ENCODE measurements at places on chromosomes 2 and 18. TPM values are rescaled to one million over a fixed set of nuclear protein-coding genes. Genes with fewer than 3 reads are reported as not detected.

Gene LCT
- not detected for total RNA-seq

Gene TTN
- total RNA-seq, result 4.7 TPM

Gene NT5C1B
- not detected for total RNA-seq

Gene MC5R
- total RNA-seq, result not detected

Gene GALNT5
- under 0.01 TPM for total RNA-seq

Gene SKOR2
- not detected for total RNA-seq

Gene SERPINB10
- 3.4 TPM for total RNA-seq

Data from mammary microvascular endothelial cell (primary cell).